ENCODE measurements at places on chromosomes 2 and 18.

DNA sequence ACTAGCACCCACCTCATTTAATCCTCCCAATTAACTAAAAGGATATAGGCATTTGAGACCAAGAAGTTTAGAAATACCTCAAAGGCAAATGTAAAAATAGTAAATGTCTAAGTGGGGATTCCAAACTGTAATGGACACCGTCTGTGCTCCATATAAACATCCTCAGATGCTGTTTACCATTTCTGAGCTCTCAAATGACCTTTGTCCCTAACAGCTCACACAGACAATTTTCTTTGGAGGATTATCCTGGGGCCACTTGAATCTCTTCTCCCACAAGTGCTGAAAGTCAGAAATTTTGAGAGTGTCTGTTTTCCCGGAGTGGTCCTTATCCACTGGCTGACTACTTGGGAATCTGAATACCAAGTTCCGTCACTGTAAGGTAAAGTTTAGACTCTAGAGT is 1418.9 kb downstream of the LRP1B start:
- no peak for DNase-seq

GRCh38 chr2:171882089-171882769 is 11.8 kb downstream of the SLC25A12 start:
- no peak for DNase-seq

DNA sequence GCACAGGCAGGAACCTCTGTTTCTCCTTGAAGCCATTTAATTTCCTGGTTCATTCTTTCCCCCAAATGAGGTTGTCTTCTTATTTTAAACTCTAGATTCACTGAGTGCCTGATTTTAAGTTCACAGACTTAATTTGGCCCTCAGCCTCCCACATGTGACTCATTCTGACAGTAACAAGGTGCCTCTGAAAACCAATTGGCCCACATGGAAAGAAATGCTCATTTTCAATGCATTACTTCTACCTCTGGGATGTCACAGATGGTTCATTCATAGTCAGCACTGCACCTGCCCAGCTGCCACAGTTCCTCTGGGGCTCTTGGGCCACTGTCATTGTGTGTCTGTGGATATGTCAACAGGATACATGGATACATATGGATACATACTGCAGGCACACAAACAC is 140.4 kb upstream of the CAPN13 start:
- no peak for DNase-seq

- no peak for DNase-seq
These were observed 507.5 kb downstream of the EIPR1 start for GRCh38 chr2:2870106-2870505.

DNA sequence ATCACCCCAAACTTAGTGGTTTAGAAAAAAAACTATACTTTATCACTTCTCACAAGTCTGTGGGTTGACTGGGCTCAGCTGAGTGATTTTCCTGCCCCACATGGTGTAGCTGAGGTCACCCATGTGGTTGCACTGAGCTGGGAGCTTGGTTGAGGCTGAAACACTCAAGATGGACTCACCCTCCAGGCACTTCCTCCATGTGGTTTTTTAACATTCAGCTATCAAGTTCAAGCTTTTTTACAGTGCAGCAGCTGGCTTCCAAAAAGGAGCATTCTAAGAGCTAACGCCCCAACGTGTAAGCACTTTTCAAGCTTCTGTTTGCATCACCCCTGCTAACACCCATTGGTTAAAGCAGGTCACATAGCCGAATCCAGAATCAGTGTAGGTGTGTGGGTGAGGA is 105.9 kb upstream of the CREB1 start:
- no peak for DNase-seq

GRCh38 chr2:85827879-85828569 is 60.8 kb downstream of the ST3GAL5 start:
- no peak for DNase-seq

DNA sequence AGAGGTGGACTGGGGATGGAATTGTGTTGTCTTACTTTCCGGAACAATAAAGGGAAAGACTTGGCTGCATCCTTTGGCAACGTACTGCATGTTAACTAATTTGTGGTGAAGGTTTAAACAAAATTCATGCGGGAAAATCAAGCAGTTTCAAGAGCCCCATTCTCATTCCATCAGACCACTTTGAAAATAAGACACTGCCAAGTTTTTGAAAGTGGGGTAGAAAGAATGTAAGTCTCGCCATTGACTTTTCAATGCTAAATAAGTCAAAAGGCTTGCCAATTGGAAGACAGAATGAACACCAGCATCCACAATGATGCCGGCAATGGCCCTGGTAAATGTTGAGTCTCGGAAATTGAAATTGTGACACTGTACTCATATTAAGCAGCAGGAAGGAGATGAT is 322.0 kb downstream of the RND3 start:
- no peak for DNase-seq
